ENCODE measurements at places on chromosomes 13 and 19. TPM values are rescaled to one million over a fixed set of nuclear protein-coding genes. Genes with fewer than 3 reads are reported as not detected.

Gene DHDH
- 7.4 TPM for polyA plus RNA-seq

Gene PLK5
- polyA plus RNA-seq: 0.07 TPM

Gene ENOX1
- polyA plus RNA-seq: 11.9 TPM

Gene KLK2
- 0.22 TPM for polyA plus RNA-seq

Gene ZNF471
- polyA plus RNA-seq: 13.1 TPM
